ENCODE measurements at places on chromosomes 16 and 17. TPM values are rescaled to one million over a fixed set of nuclear protein-coding genes. Genes with fewer than 3 reads are reported as not detected.

- DNase-seq: no peak
- H3K27me3 ChIP-seq: no peaks in the 10 kb centered on the region
- H3K27ac ChIP-seq: no peak overlapping the region
- no peaks in the 10 kb centered on the region for H3K4me1 ChIP-seq
- no peak overlapping the region for H3K4me3 ChIP-seq
- no peaks in the 10 kb centered on the region for H3K36me3 ChIP-seq
Observed at GRCh38 chr17:78528541-78528940, 48.7 kb downstream of the DNAH17 start.

DNA sequence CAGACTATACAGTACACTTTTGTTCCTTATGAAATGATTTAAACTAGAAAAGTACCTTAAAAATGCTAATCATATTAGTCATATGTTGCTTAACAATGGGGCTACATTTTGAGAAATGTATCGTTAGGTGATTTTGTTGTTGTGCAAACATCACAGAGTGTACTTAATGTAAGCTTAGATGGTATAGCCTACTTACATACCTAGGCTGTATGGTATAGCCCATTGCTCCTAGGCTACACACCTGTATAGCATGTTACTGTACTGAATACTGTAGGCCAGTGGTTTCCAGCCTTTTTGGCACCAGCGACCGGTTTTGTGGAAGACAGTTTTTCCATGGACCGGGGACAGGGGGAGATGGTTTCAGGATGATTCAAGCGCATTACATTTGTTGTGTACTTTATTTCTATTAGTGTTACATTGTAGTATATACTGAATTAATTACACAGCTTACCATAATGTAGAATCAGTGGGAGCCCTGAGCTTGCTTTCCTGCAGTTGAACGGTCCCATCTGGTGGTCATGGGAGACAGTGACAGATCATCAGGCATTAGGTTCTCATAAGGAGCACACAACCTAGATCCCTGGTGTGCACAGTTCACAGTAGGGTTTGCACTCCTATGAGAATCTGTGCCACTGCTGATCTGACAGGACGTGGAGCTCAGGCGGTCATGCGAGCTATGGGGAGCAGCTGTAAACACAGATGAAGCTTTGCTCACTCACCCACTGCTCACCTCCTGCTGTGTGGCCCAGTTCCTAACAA lies 35.0 kb upstream of the MRC2 start:
- H3K27me3 ChIP-seq: no peaks in the 10 kb centered on the region
- DNase-seq: no peak
- no peak overlapping the region for H3K4me3 ChIP-seq
- no peaks in the 10 kb centered on the region for H3K4me1 ChIP-seq
- H3K27ac ChIP-seq: no peak overlapping the region
- peaks cover 49% of the 10 kb centered on the region for H3K36me3 ChIP-seq

GRCh38 chr17:68020409-68020756 lies 15.2 kb upstream of the KPNA2 start:
- H3K27ac ChIP-seq: peak overlapping the region; percentile 86
- H3K4me1 ChIP-seq: peaks cover 14% of the 10 kb centered on the region
- no peaks in the 10 kb centered on the region for H3K36me3 ChIP-seq

DNA sequence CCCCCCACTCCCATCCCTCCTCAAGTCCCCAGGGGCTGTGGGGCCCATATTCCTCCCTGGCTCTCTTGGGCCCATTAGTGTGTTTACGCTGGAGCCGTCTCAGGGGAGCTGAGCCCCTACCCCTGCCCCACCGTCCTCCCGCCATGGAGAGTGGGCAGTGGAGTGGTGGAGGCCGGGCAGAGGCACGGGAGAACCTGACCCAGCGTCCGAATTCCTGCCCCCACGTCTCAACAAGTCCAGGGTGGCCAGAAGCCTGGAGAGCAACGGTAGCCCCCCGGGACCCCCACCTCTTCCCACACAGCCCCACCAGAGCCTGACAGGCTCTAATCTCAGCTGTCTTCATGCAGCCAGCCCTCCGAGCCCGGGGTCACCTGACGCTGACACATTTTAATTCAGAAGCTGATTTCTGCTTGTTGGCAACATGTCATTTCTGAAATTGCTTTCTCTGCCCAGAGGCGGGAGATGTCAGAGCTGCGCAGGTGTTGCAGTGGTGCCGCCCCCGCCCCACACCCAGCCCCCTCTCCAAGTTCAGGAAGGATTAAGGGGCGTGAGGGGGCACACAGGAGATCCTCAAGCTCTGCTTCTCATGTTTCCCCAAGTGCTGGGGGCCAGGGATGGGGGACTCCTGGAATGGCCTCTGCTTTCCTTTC lies 32.6 kb downstream of the WNT9B start:
- no peak for DNase-seq
- H3K27me3 ChIP-seq: no peaks in the 10 kb centered on the region
- H3K4me3 ChIP-seq: no peak overlapping the region
- H3K4me1 ChIP-seq: no peaks in the 10 kb centered on the region
- H3K27ac ChIP-seq: no peak overlapping the region
- no peaks in the 10 kb centered on the region for H3K36me3 ChIP-seq

DNA sequence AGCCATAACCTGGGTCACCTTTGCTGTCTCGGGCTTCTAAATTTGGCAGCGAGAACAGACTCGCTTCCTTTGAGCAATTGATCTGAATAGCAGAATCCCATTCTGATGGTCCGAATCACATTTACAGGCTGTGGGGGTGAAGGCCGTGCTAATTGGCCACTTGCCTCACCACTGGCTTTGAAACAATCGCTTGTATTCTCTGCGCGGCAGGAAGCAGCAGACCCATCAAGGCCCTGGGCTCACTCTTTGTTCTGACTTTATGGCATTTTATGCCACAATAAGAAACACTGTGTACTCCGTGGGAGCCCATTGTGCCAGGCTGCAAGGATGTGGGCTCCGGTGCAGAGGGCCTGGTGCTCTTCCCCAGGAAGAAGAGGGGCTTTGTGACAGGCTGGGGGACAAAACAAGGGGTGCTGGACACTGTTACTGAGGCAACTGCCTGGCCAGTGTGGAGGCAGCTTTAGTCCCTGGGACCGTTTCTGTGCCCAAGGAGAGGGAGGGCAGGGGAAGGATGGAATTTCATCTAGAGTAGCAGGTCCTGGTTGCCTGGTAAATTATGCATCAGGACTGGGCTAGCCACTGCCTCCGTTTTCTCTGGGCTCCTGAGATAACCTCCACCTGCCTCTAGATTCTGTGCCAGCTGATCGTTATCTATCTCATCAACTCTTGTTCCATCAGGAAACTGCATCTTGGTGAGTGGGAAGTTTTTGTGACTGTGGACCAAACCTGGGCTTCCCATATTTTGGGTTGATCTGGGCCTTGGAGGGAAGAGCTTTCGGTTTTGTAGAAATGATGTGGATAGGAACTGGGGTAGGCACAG lies 78.5 kb downstream of the MRC2 start:
- peaks cover 23% of the 10 kb centered on the region for H3K4me1 ChIP-seq
- peak overlapping the region; percentile 90 for H3K4me3 ChIP-seq
- H3K27ac ChIP-seq: peak overlapping the region; percentile 75
- H3K36me3 ChIP-seq: no peaks in the 10 kb centered on the region

- DNase-seq: no peak
- peaks cover 12% of the 10 kb centered on the region for H3K4me1 ChIP-seq
- H3K4me3 ChIP-seq: no peak overlapping the region
Observed at GRCh38 chr17:51251010-51251409, 8.8 kb downstream of the MBTD1 start.

DNA sequence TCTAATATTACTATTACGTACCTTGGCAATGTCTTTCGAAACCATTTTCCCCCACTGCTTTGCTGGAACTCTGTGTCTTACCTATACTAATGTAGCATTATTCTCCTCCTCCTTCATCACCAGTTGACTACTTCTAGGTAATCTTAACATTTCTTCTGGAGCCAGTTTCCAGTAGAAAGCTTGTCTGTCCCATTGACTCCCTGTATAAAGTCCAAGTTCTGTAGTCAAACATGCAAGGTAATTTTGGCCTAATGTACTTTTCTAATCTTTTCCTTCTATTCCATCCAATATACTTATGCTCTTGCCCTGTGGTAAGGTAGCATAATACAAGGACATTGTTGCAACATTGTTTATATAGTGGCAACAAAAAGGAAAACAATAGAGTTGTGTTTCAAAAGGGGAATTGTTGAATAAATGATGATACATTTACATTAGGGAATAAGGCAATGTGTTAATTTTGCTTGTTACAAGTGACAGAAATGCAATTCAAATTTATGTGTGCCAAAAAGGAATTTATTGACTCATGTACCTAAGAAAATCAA lies 27.9 kb downstream of the OMG start:
- no peak for DNase-seq
- H3K27ac ChIP-seq: peak overlapping the region; percentile 44
- H3K27me3 ChIP-seq: no peaks in the 10 kb centered on the region
- peaks cover 64% of the 10 kb centered on the region for H3K36me3 ChIP-seq

GRCh38 chr16:25344006-25344405 lies 86.4 kb upstream of the ZKSCAN2 start:
- H3K4me3 ChIP-seq: no peak overlapping the region
- H3K36me3 ChIP-seq: no peaks in the 10 kb centered on the region
- no peak for DNase-seq

- DNase-seq: no peak
- H3K27me3 ChIP-seq: no peaks in the 10 kb centered on the region
- peaks cover 21% of the 10 kb centered on the region for H3K4me1 ChIP-seq
- H3K4me3 ChIP-seq: no peak overlapping the region
- H3K36me3 ChIP-seq: no peaks in the 10 kb centered on the region
Observed at GRCh38 chr16:55471448-55472097, 7.4 kb upstream of the MMP2 start.

- H3K36me3 ChIP-seq: no peaks in the 10 kb centered on the region
- DNase-seq: no peak
- peak overlapping the region; percentile 71 for H3K27ac ChIP-seq
- H3K4me3 ChIP-seq: no peak overlapping the region
- no peaks in the 10 kb centered on the region for H3K27me3 ChIP-seq
- peaks cover 53% of the 10 kb centered on the region for H3K4me1 ChIP-seq
Observed at GRCh38 chr16:49698453-49698815, 157.5 kb downstream of the ZNF423 start.

DNA sequence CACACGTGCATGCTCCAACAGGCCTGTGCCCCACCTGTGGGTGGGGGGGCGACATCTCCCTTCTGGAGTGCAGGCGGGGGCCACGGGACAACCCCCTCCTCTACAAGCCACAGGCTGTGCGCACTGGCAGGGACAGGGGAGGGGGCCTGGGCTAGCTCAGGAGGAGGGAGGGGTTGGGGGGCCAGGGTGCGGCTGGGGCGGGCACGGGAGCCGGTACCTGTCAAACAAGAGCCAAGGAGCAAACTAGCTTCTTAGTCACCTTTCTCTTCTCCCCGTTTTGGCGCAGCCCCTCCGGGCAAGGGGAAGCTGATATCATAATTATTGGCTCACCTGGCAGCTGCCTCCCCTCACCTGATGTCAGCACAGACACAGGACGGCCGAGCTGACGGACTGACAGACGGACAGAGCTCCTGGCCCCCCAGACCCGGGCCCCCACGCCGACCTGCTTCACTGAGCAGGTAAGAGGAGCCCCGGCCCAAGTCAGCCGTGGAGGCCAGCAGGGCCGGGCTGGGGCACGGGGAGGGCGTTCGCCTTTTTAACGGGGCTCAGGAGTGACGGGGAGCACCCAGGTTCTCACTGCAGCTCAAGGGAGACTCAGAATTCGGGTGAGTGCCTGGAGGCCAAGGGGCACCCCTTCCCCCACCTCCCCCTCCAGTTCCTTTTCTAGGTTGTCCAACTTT lies at the start of gene FOXN1:
Gene FOXN1, plus strand, starts transcription at position 363 of the 680 bp plus-strand sequence. CDS start 17,622 bp downstream, outside the sequence.
- no peaks in the 10 kb centered on the region for H3K4me1 ChIP-seq
- H3K4me3 ChIP-seq: no peak within 1 kb of the TSS
- no peak within 1 kb of the TSS for H3K27ac ChIP-seq
- no peaks in the 10 kb centered on the region for H3K27me3 ChIP-seq
- DNase-seq: no peak
- H3K36me3 ChIP-seq: no peaks in the 10 kb centered on the region

DNA sequence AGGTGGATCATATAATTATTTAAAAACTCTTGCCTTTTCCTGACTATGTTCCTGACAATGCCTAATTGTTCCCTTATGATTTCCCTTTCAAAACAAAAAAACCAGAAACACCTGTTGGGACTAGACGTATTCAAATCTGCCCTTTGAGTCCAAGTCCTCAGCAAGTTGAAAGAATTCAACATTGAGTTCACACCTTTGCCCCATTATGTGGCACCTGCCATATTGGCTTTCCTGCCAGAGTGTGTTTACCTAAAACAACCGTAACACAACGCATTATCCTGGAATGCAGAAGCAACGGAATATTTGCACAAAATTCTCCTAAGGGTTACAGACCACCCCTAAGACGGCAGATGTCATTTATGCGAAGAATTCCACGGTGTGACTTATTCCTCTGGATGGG lies 105.9 kb downstream of the ZFHX3 start:
- DNase-seq: no peak
- H3K27me3 ChIP-seq: no peaks in the 10 kb centered on the region
- H3K4me3 ChIP-seq: no peak overlapping the region

DNA sequence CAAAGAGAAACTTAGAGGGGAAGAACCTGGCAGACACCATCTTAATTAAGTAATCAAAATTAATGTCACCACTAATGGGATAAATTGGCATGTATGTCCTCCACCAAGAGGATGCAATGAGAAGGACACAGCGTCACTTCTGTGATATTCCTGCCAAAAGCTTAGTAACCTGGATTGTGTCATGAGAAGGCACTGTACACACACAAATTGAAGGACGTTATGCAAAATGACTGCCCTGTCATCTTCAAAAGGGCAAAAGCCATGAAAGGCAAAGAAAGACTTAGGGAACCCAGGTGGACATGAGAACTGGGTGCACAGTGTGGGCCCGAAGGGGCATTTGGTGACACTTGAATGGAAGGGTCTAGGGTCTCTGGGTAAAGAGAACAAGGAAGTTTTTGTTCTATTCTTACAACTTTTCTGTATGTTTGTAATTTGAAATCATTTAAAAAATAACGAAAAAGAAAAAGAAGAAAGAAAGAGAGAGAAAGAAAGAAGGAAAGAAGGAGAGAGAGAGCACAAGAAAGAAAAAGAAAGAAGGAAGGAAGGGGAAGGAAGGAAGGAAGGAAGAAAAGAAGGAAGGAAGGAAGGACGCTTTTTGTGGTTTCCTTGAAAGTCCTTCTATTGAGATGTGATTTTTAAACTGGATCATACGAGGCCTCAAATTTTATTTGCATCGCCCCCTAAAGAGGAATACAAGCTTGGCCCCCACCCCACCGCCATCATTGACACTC lies 4.0 kb upstream of the APOH start:
- no peaks in the 10 kb centered on the region for H3K4me1 ChIP-seq
- no peak overlapping the region for H3K4me3 ChIP-seq
- no peak overlapping the region for H3K27ac ChIP-seq
- H3K27me3 ChIP-seq: no peaks in the 10 kb centered on the region

- H3K4me3 ChIP-seq: no peak overlapping the region
- no peaks in the 10 kb centered on the region for H3K4me1 ChIP-seq
- no peak overlapping the region for H3K27ac ChIP-seq
Observed at GRCh38 chr17:69492410-69493071, 78.0 kb downstream of the MAP2K6 start.

- peaks cover 27% of the 10 kb centered on the region for H3K27me3 ChIP-seq
- DNase-seq: no peak
- no peaks in the 10 kb centered on the region for H3K36me3 ChIP-seq
- H3K4me3 ChIP-seq: no peak overlapping the region
- peaks cover 38% of the 10 kb centered on the region for H3K4me1 ChIP-seq
- H3K27ac ChIP-seq: no peak overlapping the region
Observed at GRCh38 chr17:35747540-35748017, 5.5 kb downstream of the GAS2L2 start.

Gene PRRT2
- 4.0 TPM for total RNA-seq

Gene GPR142
- 0.40 TPM for total RNA-seq

Gene CTRB1
- total RNA-seq: not detected

Gene PARN
- 37.8 TPM for total RNA-seq

Gene TNK1
- 6.8 TPM for total RNA-seq

Gene SYNGR3
- 3.8 TPM for total RNA-seq

Gene RABEP2
- total RNA-seq: 17.9 TPM

Gene RFNG
- 32.4 TPM for total RNA-seq

Gene IKZF3
- total RNA-seq: 3.8 TPM

All from esophagus muscularis mucosa (tissue), 4 donors.